Activated T-cell treated with anti-CD3 and anti-CD28 coated beads for 48 hours (primary cell): ENCODE measurements at places on chromosomes 4 and X.

DNA sequence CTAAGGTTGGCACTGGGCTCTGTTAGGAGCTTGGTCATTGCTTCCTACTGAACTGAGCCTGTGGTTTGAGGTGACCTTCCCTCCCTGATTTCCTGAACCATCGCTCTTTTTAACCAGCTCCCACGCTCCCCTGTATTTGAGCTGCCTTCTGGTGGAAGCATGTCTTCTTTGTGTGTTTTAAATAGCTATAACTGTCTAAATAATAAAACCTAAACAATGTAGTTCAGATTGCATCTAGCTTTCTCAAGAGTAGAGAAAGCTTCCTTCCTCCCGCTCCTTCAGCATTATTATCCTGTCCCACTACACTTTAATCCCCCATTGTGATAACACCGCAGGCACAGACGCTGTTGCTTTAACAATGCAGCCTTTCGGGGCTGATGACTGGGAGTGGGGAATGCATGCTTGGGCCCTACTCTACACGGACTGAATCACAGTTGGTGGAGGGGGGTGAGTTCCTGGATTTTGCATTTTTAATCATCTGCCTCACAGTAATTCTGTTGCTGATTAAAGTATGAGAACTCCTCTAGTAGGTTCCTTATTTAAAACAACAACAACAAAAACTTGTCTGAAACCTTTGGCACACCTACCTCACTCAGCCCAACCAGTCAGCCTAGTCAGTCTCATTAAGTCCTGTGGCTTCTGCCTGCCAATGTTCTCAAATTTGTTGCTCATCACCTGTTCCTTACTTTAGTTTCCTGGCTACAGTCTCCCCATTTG, 6.6 kb downstream of the SMS start:
- no peak for DNase-seq

DNA sequence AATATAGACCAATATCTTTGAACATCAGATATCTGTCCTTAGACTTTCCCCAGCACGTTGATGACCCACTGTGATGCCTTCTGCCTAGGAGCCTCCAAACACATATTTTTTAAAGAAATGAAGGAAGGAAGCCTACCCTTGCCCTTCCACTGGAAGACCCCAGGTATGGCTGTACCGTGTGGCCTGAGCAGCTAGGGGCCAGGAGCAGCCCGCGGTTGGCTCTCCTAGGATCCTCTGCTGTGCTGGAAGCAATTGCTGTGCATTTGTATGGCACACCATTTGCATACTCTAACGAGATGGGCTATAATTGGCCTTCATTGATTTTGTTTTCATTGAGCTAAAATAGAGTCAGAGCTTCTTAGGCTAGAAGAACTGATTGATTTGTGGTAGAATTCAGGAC, 128.8 kb downstream of the GPAT3 start:
- DNase-seq: no peak

GRCh38 chrX:93332329-93332728, 341.0 kb downstream of the NAP1L3 start:
- no peak for DNase-seq

GRCh38 chrX:139113708-139114107, 402.2 kb upstream of the FGF13 start:
- no peak for DNase-seq

- DNase-seq: no peak
These were observed 959.7 kb upstream of the LCORL start for GRCh38 chr4:18981234-18981615.

DNA sequence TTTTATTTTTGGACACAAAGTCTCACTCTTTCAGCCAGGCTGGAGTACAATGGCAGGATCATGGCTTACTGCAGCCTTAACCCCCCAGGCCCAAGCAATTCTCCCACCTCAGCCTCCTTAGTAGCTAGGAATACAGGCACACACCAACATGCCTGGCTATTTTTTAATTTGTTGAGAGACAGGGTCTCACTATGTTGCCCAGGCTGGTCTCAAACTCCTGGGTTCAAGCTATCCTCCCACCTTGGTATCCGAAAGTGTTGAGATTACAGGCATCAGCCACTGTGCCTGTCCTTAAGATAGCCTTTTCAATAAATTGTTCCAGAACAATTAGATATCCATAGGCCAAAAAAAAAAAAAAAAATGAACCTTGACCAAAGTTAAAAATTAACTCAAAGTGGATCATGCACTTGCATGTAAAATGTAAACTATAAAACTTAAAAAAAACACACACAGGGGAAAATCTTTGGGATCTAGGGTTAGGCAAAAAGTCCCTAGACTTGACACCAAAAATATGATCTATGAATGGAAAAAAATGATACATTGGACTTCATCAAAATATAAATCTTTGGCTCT, 28.6 kb upstream of the NFKB1 start:
- no peak for DNase-seq

GRCh38 chrX:47562615-47563243, 1.7 kb downstream of the ARAF start:
- DNase-seq: no peak

- no peak for DNase-seq
These were observed 114.1 kb downstream of the TSPAN5 start for GRCh38 chr4:98544141-98544817.

- no peak for DNase-seq
These were observed 42.4 kb downstream of the DCUN1D4 start for GRCh38 chr4:51885363-51885762.

DNA sequence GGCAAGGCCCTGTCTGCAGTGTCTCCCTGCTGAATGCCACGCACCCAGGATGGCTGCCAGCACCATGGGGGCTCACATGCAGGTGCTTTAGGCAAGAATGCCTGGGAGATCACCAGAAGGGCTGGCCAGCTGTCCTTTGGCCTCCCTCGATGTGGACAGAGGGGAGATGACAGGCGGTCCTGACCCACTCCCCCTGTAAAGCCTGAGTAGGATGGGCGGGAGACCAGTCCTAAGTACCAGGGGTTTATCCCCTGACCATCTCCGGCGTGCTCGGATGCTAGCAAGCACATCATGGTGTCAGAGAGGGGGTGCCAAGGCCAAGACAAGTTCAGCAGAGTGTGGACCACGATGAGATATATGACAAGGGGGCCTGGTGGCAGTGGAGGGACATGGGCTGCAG, 5.3 kb downstream of the PDZD4 start:
- no peak for DNase-seq

DNA sequence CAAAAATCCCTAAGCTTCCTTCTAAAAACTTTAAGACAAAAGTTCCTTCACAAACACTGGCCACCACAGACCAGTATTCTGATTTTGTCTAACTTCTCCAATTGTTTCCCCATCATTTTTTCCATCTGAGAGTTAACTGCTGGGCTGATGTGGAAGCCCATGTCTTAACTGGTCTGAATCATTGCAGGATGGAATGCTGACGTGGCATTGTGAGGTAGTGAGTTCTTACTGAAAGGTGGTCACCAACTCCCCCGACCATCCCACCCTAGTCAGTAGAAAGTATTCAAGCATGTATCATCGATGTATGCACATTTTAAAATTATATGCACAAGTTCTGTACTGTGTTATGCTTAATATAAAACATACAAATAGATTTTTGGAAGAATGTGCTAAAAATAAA, 99.1 kb upstream of the SMIM10 start:
- DNase-seq: no peak

DNA sequence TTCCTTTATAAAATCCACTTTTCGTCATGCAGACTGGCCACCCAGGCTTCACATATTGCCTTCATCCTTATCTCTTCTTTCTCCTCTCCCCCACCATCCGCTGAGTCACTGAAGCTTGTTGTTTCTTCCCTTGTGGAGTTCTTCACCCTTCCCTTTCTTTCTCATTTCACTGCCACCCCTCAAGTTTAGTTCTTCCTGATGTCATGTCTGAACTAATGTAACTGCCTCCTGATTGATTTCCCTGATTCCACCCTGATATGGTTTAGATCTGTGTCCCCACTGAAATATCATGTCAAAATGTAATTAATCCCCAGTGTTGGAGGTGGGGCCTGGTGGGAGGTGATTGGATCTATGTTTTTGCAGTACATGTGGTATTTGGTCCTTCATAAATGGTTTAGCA, 151.4 kb downstream of the CPEB2 start:
- no peak for DNase-seq

DNA sequence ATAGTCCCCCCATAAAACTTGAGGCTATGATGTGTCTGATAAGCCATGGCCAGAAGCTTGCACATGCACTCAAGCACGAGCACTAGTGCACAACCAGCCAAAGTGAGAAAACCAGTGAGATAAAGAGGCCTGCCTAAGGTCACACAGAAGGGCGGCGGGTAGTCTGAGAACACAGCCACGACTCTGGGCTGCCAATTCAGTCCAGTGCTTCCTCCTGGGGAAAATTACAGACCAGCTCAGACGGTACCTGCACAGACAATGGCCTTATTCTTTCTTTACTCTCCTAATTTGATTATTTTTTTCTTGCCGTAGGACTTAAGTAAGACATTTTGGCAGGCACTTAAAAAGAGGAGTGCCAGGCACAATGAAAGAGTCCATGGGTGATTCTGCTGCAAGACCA, 533.2 kb upstream of the FAT1 start:
- no peak for DNase-seq

DNA sequence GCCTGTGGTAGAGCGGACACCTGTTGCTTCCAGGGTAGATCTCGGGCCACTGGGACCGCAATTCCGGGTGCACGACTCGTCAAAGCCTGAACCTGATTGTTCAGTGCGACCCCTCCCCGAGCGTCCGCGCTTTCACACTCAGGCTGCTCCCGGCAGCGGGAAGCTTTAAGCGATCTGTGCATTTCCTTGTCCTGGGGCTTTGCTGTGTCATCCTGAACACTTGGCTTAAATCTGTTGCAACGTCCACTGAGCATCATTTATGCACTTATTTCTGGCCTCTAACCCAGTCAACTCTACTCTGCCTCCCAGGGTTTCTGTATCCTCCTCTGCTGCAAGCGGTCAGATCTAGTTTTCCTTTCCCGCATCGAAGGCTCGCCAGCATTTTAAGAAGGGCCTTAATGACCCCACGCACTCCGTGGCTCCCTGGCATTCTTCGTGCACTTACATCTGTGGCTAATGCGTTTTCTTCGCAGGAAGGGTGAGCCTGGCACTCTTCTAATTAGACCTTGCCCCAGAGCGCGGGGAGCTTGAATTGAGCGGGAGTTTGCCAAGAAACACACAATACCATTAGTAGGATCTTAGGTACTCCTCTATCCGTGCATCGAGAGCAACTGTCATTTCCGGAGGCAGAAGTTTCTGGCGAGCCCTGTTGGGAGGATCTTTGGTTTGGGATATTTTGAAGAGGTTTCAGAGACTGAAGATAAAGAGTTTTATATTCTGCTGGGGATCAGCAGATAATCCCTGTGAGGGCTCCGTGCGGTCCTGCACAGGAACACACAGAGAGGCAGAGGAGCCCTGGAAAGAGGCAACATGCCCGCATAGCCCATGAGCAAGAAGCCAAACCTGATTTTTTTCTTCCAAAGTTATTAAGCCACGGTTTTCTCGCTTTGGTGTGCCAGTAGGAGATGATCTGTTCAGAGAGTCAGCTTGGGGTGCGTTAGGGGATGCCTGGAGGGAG, 654 bp upstream of the DDIT4L start:
- no peak for DNase-seq

GRCh38 chr4:176825586-176825985, 32.9 kb upstream of the VEGFC start:
- DNase-seq: no peak
